ENCODE measurements at places on chromosomes 5 and 9.

GRCh38 chr5:147534172-147534951 lies 24.5 kb upstream of the DPYSL3 start:
- no peaks in the 10 kb centered on the region for H3K36me3 ChIP-seq
- H3K27me3 ChIP-seq: no peaks in the 10 kb centered on the region
- no peaks in the 10 kb centered on the region for H3K4me1 ChIP-seq
- H3K27ac ChIP-seq: no peak overlapping the region

GRCh38 chr5:75028090-75028489 lies 24.3 kb downstream of the GCNT4 start:
- H3K4me3 ChIP-seq: no peak overlapping the region
- H3K27ac ChIP-seq: no peak overlapping the region
- no peak for DNase-seq
- H3K36me3 ChIP-seq: no peaks in the 10 kb centered on the region
- H3K4me1 ChIP-seq: no peaks in the 10 kb centered on the region
- no peaks in the 10 kb centered on the region for H3K27me3 ChIP-seq

DNA sequence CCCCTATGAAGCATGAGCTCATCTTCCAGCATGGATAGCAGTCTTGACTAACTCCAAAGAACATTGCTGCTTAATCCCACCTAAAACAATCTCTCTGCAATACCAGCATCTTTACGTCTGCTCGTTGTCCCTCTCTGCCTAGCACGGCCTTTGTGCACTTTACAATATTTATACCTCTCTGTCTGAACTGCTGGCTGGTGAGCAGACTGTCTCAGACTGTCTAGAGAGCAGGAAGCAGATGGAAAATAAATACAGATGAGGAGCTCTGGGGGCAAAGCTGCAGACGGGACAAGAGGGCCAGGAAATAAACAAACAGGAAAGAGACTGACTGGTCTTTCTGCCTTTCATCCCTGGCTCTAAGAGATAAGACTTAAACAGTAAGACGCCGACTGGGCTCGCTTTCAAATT lies 224.8 kb downstream of the ENC1 start:
- H3K27ac ChIP-seq: no peak overlapping the region
- no peaks in the 10 kb centered on the region for H3K4me1 ChIP-seq
- DNase-seq: no peak
- no peak overlapping the region for H3K4me3 ChIP-seq

GRCh38 chr5:122701640-122702523 lies 73.0 kb upstream of the SNX2 start:
- no peaks in the 10 kb centered on the region for H3K36me3 ChIP-seq
- no peak overlapping the region for H3K4me3 ChIP-seq
- H3K27ac ChIP-seq: no peak overlapping the region
- no peaks in the 10 kb centered on the region for H3K27me3 ChIP-seq
- no peak for DNase-seq

DNA sequence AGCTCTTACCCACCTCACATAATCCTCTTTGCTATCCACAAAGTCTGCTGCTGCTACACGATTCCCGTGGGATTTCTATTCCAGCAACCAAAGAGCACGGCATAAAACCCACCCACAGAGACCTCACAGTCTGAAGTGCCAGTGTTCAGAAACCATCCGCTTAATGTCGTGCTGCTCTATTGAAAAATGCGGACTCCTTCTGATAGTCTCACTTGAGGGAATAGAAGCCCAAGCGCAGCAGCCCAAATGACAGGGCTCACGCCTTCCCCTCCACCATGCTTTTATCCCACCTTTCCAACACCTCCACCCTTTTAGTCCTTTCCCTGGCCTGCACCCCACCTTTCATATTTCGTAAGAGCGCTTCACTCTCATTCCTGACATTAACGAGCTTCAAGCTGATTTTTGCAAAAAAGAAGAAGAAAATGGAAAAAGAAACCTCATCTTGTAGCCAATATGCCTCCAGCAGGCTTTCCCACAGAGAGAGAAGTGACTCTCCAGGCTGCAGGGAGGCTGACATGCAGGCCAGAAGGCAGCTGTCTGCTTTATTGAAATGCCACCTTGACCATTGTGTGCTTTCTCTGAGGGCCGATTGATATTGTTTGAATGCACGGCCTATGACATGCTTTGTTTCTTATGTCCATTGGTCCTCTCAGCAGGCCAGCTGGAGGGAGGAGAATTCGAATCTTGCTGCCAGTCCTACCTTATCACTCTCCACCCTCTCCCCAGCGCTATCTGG lies 70.6 kb upstream of the PCSK1 start:
- no peak for DNase-seq
- H3K4me3 ChIP-seq: no peak overlapping the region
- H3K27ac ChIP-seq: no peak overlapping the region
- no peaks in the 10 kb centered on the region for H3K36me3 ChIP-seq

GRCh38 chr5:177611446-177612214 lies 11.7 kb downstream of the B4GALT7 start:
- no peak overlapping the region for H3K4me3 ChIP-seq
- DNase-seq: no peak
- no peaks in the 10 kb centered on the region for H3K4me1 ChIP-seq
- H3K36me3 ChIP-seq: no peaks in the 10 kb centered on the region
- no peaks in the 10 kb centered on the region for H3K27me3 ChIP-seq

DNA sequence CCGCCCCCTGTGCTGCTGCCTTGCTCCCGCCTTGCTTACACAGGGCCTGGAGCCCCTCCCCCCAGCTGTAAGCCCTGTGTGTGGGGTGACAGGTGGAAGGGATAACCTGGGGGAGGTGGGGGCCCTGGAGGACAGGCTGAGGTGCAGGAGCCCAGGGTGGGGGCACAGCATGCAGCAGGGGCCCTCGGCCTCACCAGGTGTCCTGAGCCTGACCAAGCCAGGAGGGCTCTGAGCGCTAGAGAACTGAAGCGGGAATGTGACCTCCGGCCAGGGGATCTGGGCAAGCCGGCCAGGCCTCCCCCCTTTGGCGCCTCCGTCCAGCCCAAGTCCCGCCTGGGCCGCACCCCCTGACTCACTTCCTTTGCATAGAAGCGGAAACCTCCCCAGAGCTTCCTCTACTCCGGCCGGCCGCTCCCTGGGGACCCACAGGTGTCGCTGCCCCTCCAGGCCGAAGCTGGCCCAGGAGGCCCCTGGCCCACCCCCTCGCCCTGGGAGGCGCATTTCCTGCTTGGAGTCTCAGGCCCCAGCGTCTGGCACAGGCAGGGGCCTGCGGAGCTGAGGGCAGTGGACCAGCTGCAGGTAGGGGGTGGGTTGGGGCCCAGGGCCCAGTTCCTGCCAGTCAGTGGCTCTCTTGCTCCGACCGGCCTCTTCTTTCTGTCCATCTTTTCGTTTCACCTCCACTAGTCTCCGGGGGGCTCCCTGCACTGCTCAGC lies at the start of gene TOR4A:
Gene TOR4A, plus strand, starts transcription at position 398 of the 713 bp plus-strand sequence. CDS start 964 bp downstream, outside the sequence.
- H3K27me3 ChIP-seq: no peaks in the 10 kb centered on the region
- peak; percentile 83 for DNase-seq
- H3K4me3 ChIP-seq: peak within 1 kb of the TSS; percentile 42

DNA sequence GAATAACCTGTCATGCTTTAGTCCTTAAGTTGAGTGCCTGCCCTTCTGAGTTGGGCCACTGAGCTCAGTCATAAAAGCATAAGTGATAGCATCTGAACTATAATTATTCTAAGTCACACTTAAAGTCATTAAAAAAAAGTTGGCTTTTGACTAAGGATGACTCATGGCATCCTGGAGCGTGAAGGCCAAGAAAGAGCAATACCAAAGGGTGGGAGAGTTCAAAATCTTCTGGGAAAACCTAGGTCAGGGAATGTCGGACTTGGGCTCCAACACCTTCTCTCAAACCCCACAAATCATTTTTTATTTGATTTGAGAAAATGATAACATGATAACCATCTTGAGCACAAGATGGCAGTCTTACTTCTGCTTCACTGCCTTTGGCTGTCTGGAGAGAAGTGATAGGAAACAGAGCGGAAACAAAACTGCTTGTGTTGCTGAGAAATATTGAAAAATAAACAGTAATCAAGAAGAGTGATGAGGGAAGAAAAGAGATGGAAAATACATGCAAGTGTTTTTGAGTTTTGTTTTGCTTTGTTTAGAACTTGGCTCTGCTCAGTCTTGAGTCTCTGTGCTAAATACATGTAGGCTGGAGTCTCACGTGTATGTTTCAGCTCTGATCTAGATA lies 16.9 kb upstream of the NTRK2 start:
- H3K4me1 ChIP-seq: no peaks in the 10 kb centered on the region
- no peak for DNase-seq
- H3K36me3 ChIP-seq: no peaks in the 10 kb centered on the region
- H3K27me3 ChIP-seq: no peaks in the 10 kb centered on the region
- no peak overlapping the region for H3K4me3 ChIP-seq

GRCh38 chr9:114826431-114826830 lies 20.6 kb upstream of the TNFSF15 start:
- H3K27me3 ChIP-seq: no peaks in the 10 kb centered on the region
- H3K4me1 ChIP-seq: no peaks in the 10 kb centered on the region
- no peak overlapping the region for H3K4me3 ChIP-seq
- DNase-seq: no peak
- H3K27ac ChIP-seq: no peak overlapping the region

- H3K27me3 ChIP-seq: no peaks in the 10 kb centered on the region
- no peak overlapping the region for H3K4me3 ChIP-seq
- H3K4me1 ChIP-seq: no peaks in the 10 kb centered on the region
- H3K36me3 ChIP-seq: no peaks in the 10 kb centered on the region
- DNase-seq: no peak
- no peak overlapping the region for H3K27ac ChIP-seq
Observed at GRCh38 chr9:21670374-21670773, 132.1 kb upstream of the MTAP start.

GRCh38 chr5:143682246-143682905 lies 129.6 kb upstream of the HMHB1 start:
- H3K4me3 ChIP-seq: no peak overlapping the region
- H3K4me1 ChIP-seq: no peaks in the 10 kb centered on the region
- no peak for DNase-seq
- no peaks in the 10 kb centered on the region for H3K36me3 ChIP-seq

- H3K27ac ChIP-seq: no peak overlapping the region
- no peak overlapping the region for H3K4me3 ChIP-seq
- no peaks in the 10 kb centered on the region for H3K4me1 ChIP-seq
- no peaks in the 10 kb centered on the region for H3K36me3 ChIP-seq
Observed at GRCh38 chr9:14561929-14562405, 131.3 kb downstream of the ZDHHC21 start.

GRCh38 chr5:135602882-135603721 lies 24.3 kb upstream of the CXCL14 start:
- no peaks in the 10 kb centered on the region for H3K4me1 ChIP-seq
- no peak overlapping the region for H3K27ac ChIP-seq

DNA sequence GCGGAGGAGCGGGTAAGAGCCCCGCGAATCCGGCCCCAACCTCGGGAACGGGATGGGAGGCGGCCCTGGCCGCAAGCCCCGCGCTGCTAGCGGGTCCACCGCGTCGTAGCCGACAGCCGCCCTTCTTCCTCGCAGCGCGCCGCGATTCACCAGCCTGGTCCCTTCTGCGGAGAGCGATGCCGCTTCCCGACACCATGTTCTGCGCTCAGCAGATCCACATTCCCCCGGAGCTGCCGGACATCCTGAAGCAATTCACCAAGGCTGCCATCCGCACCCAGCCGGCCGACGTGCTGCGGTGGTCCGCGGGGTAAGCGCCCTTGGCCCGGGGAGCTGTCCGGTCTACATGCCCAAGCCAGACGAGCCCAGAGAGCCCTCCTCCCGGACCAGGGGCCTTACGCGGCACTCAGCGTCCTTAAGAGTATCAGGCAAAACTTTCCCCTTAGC lies 335 bp downstream of the ROPN1L start:
- no peaks in the 10 kb centered on the region for H3K4me1 ChIP-seq
- no peaks in the 10 kb centered on the region for H3K27me3 ChIP-seq
- H3K27ac ChIP-seq: peak overlapping the region; percentile 87
- peak; percentile 22 for DNase-seq
- H3K4me3 ChIP-seq: peak overlapping the region; percentile 65
- no peaks in the 10 kb centered on the region for H3K36me3 ChIP-seq

GRCh38 chr5:149904977-149905376 lies 39.6 kb downstream of the PDE6A start:
- no peak overlapping the region for H3K4me3 ChIP-seq
- DNase-seq: no peak
- no peak overlapping the region for H3K27ac ChIP-seq
- no peaks in the 10 kb centered on the region for H3K27me3 ChIP-seq
- no peaks in the 10 kb centered on the region for H3K4me1 ChIP-seq
